ENCODE measurements at places on chromosomes 13 and 19. TPM values are rescaled to one million over a fixed set of nuclear protein-coding genes. Genes with fewer than 3 reads are reported as not detected.

- DNase-seq = no peak
These were observed 37.1 kb downstream of the ANKRD10 start for GRCh38 chr13:110877737-110878258.

GRCh38 chr13:113765564-113765910 lies 6.5 kb downstream of the TMEM255B start:
- no peak for DNase-seq

DNA sequence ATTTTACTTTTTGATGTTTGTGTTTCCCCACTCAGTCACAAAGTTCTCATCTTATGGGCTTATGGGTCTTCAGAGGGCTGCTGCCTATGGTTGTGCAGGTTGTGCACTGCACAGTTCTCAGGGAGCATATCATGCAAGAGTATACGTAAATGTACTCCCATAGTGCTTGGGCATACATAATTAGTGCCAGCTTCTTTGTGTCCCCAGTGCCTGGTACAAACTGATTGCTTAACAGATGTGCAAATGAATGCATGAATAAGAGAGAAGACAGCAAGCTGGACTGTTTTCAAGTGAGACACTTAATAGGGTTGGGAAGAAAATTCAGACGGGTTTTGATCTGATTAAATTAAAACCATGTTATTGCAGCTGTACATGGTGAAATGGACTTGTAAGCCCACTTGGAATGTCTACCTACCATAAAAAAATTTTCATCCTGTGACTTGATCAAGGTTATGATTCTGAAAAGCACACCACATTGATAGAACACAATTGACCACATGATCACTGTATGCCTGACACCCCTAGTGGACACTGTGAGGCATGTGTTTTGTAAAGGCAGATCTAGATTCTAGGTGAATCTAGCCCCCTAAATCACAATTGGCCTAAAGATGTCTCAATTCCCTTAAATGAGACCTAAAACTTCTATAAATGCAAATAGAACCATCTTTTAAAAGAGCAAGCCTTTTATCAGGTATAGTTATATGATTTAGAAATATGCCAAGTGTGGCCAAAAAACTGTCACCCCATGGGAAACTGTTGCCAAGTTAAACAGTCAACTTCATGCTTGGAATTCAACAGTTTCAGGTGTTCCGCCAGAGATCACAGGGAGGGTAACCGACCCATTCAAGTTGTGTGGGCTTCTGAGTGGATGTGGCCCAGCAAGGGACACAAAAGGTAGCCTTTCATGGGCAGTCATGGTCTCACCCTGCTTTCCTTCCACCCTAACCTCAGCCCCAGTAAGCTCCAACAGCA lies 27.9 kb downstream of the FAM124A start:
- DNase-seq = no peak

- no peak for DNase-seq
These were observed 288.5 kb downstream of the NALCN start for GRCh38 chr13:101127741-101128353.

- no peak for DNase-seq
These were observed 12.4 kb upstream of the ENOX1 start for GRCh38 chr13:43799191-43799590.

CNN1 gene
- 3.2 TPM for total RNA-seq

Measured in progenitor cell of endocrine pancreas (in vitro differentiated cells).